ENCODE measurements at places on chromosomes 7 and 10. TPM values are rescaled to one million over a fixed set of nuclear protein-coding genes. Genes with fewer than 3 reads are reported as not detected.

GRCh38 chr7:78345979-78346378, 547.4 kb downstream of the PHTF2 start:
- no peak for DNase-seq

LLCFC1 gene
- not detected for total RNA-seq

DNA sequence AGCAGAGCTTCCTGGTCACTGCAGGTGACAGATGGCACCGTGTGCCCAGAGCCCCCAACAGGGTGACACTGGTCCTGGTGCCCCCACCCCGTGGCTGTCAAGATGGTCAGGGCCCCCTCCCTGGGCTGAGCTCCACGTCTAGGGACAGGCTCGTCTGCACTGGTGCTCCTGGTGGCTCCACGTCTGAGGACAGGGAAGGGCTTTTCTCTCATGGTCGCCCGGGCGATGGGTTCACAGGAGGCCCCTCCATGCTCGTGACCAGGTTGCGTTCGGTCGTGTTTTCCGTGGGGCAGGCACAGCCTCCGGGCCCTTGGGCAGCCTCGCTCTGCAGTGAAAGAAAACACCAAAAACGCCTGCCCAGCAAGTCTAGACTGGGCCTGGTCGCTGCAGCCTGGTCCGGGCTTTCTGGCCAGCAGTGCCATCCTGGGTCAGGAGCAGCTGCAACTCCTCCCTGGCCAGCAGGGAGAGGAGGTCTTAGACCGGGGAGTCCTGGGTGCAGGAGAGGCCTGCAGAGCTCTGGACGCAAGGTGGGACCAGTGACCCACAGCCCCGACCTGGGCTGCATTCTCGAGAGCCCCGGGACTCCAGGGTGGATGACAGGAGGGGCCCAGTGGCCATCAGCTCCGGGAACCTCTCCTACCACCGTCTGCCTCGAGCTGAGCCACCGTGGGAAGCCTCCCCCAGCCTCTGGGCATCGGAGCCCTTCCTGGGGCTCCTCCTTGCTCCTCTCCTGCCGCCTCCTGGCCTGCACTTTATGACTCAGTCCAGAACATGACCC, 27.9 kb upstream of the UTF1 start:
- no peak for DNase-seq

DNA sequence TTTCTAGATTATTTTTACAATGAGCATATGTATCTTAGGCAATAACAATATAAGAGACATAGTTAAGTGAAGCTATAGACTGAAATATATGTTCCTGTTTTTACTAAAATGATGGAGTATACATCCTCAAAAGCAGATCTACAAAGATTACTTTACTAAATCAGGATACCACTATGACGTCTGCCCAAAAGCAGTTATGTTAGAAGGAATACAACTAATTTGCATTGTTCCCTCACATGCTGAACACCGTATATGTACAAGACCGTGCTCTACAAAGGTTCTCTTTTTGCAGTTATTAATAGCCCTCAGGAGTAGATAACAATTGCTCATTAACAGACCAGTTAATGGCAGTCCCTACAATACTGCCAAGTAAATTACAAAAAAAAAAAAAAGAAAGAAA, 137.5 kb downstream of the CD36 start:
- no peak for DNase-seq

- DNase-seq: no peak
These were observed 254.6 kb downstream of the ANKRD30A start for GRCh38 chr10:37379991-37380390.

RAB19 gene
- not detected for total RNA-seq

DNA sequence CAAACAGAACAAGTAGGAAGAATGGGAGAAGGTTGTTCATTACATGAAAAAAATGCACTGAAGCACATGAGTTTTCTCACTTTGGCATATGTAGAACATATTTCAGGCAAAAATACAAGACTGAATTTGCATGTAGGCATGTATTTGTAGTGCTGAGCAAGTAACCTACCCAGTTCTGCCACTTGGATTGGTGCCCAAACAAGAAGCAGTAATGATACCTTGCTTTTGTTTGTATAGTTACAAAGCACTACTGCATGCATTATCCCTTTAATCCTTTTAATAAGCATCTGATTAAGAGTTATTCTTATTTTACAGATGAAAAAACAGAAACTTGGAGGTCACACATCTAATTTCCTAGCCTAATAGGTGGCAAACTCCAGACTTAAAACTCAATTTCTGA, 23.1 kb upstream of the CTTNBP2 start:
- DNase-seq: peak; percentile 11

DNA sequence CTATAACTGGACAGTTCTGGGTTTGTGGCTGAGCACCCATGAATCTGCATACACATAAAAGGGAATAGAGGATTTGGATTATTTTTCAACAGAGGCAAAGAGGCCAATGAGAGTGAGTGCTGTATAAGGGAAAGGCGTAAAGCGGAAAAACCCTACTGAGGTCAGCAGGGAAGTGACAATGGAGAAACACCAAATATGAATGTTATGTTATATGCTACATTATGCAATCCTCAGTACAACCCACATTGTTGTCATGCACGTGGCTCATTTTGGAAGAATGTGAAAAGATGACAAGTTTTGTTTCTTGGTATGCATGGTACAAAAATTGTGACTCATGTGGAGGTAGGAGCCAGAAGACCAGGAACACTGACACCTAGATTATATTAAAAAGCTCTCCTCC, 113.6 kb upstream of the AMPH start:
- DNase-seq: no peak

- no peak for DNase-seq
These were observed 26.2 kb downstream of the C10orf105 start for GRCh38 chr10:71693377-71693776.

DNA sequence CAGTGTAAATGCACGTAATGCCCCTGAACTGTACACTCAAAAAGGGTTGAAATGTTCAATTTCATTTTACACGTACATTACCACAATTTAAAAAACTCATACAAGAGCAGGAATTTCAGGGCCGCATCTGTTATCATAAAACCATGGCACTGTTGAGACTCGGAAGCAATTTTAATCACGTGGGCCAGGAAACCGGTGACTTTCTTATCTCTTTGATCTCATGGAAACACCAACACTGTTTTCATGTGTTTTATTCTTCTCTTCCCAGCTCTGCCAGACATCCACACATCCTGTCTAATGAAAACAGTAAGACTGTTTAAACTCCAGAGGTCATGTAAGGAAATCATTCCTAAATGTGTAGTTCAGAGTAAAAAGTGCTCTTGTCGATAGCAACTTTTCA, 35.9 kb downstream of the PTPRE start:
- DNase-seq: no peak

MMP21 gene
- total RNA-seq: 0.41 TPM

- no peak for DNase-seq
These were observed 1.2 kb downstream of the EN2 start for GRCh38 chr7:155458878-155459699.

CFAP46 gene
- total RNA-seq: 0.41 TPM

MSMB gene
- total RNA-seq: not detected

- peak; percentile 87 for DNase-seq
These were observed 28.5 kb downstream of the RET start for GRCh38 chr10:43105102-43105955.

PTER gene
- total RNA-seq: 9.6 TPM

- no peak for DNase-seq
These were observed 11.0 kb downstream of the GLCCI1 start for GRCh38 chr7:7979558-7979957.

CYP2E1 gene
- 0.31 TPM for total RNA-seq

- DNase-seq: no peak
These were observed 164.6 kb downstream of the SND1 start for GRCh38 chr7:127816354-127817190.

DNA sequence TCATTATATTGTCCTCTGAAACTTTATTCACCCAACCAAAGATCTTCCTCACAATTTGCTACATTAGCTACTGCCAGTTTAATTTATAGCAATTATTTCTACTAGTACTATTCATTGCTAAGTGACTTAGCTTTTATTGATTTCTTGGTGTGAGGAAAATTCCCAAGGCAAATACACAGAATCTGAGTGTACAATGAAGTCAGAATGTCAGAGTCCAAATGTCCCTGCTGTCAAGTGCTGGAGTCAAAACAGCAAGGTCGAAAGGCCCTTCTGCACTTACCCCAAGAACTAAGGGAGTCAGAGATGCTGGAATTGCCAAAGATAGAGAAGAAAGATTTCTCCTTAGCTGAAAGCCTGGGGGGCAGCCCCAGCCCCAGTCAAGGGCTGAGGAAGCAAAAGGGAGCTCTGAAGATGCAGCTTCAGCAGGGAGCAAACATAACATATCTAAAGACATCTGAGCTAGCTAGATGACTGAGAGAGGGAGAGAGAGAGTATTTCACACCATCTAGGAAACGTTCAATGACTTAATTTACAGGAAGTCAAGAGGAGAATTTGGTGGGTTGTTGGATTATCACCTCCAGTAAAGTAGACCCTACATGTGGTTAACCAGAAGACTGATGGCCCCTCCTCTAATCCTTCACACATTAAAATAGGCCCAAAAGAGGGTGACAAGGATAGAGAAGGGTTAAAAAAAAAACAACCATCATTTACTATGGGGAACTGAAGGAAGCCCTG, 36.6 kb upstream of the SAMD8 start:
- DNase-seq: no peak

DNA sequence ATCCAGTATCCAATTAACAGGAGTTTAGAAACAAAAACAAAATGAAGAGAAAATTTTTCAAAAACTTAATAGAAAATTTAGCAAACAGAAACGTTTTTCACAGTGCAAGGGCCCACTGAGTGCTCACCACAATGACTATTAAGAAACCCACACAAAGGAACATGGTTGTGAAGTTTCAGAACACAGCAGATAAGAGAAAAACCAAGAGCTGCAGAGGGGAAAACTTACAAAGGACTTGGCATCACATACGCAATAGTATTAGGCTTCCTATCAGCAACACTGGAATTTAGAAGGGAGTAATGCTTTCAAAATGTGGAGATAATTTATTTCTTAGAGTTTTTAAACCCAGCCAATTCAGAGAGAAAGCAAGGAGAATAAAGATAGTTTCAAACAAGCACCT, 1.7 kb upstream of the C7orf25 start:
- DNase-seq: no peak

GRCh38 chr7:118006979-118007378, 133.7 kb upstream of the CTTNBP2 start:
- no peak for DNase-seq

- DNase-seq: peak; percentile 6
These were observed 20.1 kb upstream of the ITPRID1 start for GRCh38 chr7:31493714-31494181.

AP5Z1 gene
- 19.1 TPM for total RNA-seq

SORCS3 gene
- 1.4 TPM for total RNA-seq

OR6V1 gene
- total RNA-seq: not detected

GRCh38 chr7:68783684-68784083, 814.6 kb upstream of the AUTS2 start:
- no peak for DNase-seq

DNA sequence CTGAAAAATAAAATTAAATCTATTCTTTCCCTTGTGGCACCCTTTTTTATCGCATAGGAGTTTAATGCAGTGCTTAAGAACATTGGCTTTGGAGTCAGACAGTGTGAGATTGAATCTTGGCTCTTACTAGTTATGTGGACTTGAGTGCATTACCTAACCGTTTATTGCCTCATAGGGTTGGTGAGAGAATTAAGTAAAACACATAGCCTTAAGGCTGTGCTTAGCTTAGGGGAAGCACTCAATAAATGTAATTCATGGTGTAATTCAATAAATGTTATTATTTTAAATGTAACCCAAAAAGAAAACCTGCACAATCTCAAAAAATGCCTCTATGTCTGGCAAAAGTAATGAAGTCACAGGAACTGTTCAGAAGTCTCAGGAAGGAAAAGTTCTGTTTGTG, 2.7 kb downstream of the STK17A start:
- DNase-seq: peak; percentile 21

DNA sequence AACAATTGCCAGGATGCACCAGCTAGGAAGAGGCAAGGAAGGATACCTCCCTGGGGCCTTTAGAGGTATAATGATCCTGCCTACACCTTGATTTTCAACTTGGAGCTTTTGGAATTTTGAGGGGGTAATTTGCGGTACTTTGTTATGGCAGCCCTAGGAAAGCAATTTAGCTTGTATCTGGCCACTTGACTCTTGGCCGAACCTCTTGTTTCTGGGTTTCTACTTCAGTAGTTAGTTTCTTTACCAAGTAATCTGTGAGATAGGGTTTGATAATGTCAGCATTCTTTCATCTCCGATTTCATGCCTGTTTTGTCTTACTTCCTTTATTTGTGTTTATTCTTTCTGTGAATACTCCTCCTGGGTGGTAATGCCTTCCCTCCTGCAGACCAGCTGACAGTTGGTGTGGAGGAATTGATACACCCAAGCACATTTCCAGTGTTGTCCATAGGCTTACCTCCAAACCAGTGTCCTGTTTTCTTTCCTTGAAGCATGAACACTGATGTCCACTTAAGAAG, 163.7 kb downstream of the SND1 start:
- no peak for DNase-seq

ZNF485 gene
- total RNA-seq: 5.1 TPM

GRCh38 chr10:59793919-59794318, 40.7 kb upstream of the MRLN start:
- DNase-seq: no peak

DNA sequence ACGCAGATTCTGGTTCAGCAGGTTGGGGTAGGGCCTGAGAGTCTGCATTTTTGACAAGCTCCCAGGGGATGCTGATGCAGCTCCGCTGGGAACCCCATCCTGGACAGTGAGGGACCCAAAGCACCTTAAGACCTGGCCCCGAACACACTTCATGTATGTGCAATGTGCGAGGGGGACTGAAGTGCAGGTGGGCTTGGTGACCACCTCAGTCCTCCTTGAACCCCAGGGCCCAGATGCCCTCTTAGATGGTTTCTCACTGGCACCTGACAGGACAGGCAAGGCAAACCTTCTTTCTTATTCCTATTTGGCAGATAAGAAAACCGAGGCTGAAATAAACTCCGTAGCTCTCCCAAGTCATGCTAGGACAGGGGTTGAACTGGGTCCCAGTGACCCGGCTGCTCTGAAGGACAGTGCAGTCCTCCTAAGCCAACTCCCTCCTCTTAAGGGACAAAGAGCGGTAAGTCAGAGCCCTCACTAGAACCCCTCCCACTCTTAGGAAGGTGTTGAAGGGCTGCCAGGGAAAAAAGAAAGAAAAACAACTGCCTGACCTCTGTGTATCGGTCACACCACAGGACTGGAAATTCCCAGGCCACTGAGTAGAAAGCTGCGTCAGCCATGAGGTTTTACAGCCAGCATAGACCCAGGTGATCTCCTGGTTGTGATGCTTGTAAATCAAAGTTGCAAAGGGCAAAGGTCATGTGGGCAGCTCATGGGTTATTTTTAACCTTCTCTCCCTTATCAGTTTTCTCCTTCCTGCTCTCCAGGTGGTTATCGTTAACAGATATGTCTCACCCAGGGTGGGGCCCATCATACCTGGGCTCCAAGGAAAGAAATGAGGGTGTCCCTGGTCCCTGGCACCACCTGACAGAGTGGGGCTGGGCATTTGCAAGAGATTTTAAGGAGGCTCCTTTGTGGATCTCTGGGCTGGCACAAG, 90.9 kb upstream of the SMNDC1 start:
- DNase-seq: no peak

- DNase-seq: no peak
These were observed 151.6 kb downstream of the ACTR3B start for GRCh38 chr7:152911226-152911560.

GRCh38 chr7:44323381-44324203, 1.8 kb downstream of the CAMK2B start:
- DNase-seq: no peak

SYPL1 gene
- total RNA-seq: 99.0 TPM

- no peak for DNase-seq
These were observed 51.7 kb upstream of the SH2B2 start for GRCh38 chr7:102234801-102235550.
